ENCODE measurements at places on chromosomes 13 and 19.
A peak's percentile ranks its signal among the peaks of the same experiment; 100 is the strongest.

- no peak for DNase-seq
Measured at GRCh38 chr13:39189778-39190177, 151.5 kb downstream of the NHLRC3 start.

DNA sequence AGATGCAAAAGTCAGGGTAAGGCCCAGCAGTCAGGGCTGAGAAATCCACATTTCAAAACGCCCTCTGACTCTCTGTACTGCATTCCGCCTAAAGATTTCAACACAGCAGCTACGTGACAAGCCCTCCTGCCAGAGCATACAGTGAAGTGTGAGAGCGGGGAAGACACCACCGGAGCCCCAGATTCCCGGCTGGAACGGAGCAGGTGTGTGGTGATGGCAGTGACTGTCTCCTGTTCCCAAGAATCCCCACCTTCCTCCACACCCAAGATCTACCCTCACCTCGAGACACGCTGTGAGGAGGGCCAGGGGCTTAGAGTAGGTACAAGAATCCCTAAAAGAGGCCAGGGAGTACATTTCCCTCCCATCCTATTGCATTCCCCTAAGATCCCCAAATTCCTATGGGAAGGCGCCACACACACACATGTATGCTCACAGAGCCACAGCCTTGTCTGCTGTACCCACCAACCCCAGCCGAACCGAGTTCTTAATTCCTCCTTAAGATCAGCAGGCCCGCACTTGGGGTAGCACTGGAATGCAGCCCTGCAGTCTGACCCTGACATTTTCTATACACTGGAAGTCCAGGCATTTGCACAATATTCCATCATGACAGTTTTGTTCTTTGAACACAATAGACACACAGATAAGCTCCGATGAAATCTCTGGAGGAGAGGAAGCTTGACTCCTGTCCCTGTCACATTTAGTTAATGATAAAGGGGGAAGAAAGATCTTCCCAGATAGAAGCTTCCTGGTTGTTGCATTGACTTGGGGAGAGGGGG lies 102.9 kb downstream of the FOXO1 start:
- no peak for DNase-seq

DNA sequence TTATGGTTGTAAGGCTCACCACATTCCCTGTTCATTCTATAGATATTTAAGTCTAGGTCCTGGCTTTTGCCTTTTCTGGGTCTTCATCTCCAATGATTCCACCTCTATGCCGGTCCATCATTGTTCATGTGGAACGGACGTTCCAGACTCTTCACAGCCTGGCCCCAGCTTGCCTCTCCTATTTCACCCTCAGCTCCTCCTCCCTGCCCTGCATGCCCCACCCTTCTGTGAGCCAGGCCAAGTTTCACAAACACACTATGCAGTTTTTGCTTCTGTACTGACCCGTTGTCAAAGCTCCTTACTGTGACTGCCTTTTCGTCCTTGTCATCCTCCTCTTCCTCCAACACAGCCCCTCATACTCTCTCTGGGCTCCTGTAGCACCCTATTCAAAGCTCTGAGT lies 31.3 kb downstream of the TEX26 start:
- no peak for DNase-seq

GRCh38 chr19:39939556-39939955 lies 5.1 kb upstream of the FCGBP start:
- DNase-seq: no peak

- DNase-seq: no peak
Measured at GRCh38 chr13:48156466-48156865, 61.6 kb upstream of the MED4 start.

DNA sequence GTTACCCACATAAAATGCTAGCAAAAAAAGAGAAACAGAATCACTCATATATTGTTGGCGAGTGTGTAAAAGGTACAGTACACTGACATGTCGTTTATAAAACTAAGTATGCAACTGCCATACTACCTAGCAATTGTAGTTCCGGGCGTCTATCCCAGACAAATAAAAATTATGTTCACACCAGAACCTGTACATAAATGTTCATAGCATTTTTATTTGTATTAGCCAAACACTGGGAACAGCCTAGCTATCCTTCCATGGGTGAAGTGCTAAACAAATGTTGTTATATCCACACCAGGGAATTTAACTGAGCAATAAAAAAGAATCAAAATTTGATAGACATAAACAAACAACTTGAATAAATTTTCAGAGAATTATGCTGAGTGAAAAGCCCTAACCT lies 28.9 kb upstream of the POSTN start:
- DNase-seq: no peak

DNA sequence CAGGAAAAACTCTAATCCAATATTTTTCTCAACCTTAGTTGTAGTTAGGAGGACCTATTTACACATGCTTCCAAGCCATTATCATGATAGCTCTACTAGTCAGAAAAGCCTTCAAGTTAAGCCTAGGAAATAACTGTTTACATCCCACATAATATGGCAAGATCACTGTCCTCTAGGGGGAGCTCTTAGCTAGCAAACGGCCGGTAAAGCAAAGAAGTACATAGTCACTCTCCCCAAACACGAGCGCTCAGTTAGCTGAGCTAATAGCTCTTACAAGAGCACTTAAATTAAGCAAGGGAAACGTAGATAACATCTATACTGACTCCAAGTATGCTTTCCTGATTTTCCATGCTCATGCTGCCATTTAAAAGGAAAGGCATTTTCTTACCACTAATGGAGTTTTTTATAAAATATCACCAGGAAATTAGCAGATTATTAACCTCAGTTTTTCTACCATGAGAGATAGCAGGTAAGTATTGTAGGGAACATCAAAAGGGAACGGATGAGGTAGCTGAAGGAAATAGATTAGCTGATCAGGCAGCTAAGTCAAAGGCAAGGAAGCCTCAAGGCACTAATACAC lies 100.6 kb upstream of the PABPC3 start:
- DNase-seq: peak; percentile 53

GRCh38 chr13:26053418-26053980 lies 1.7 kb upstream of the SHISA2 start:
- no peak for DNase-seq

GRCh38 chr19:15829306-15829698 lies 13.8 kb upstream of the OR10H1 start:
- no peak for DNase-seq

DNA sequence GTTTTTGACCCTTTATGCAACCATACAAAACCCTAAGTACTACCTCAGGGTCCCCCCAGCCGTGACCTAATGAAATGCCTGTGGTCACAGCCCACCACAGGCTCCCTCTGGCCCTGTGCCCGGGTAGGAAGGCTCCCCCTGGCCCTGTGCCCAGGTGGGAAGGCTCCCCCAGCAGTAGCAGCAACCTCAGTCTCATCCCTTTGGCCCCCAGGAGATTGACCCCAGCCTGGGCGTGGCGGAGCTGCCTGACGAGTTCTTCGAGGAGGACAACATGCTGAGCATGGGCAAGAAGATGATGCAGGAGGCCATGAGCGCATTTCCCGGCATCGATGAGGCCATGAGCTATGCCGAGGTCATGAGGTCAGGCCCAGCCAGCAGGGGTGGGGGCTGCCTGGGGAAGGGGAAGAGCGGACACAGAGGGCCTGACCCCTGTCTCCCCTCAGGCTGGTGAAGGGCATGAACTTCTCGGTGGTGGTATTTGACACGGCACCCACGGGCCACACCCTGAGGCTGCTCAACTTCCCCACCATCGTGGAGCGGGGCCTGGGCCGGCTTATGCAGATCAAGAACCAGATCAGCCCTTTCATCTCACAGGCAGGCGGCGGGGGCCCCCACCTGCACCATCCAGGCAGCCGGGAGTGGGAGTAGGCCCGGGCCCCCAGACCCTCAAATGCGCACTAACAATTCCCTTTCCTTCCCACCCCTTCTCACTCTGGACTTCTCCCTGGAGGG lies 6.3 kb upstream of the BEST2 start:
- DNase-seq: peak; percentile 84

DNA sequence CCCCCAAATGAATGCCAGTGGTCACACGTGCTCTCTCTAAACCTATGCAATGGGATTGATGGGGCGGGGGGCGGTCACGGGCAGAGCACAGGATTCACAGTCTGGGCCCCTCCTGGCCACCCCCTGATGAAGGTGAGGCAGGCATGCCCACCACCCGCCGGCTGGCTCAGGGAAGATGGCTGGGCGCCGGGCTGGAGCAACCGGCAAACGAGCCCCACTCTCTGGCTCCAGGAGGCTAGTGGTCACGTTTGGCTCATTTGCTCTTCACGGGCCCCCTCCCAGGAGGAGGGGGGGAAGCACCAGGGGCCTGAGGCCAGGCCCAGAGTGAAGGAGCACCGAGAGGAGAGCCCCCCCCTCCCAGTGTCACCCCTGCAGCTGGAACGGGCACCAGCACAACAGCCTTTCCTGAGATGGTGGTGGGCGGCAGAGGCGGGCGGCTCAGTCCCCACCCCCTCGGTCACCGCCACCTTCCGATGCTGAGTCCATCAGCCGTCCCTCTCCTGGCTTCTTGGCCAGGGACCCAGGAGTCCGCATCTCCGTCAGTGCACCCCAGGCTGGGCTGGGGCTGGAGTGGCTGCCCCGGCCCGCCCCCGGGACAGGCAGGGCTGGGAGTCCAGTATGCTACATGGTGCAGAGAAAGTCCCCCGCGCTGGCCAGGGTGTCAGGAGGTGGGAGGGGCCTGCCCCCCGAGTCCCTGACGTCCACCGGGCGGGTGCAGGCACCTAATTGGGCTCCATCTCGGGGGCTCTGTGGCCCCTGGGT lies 9.7 kb downstream of the BBC3 start:
- no peak for DNase-seq
